ENCODE measurements at places on chromosomes 6 and 20.

DNA sequence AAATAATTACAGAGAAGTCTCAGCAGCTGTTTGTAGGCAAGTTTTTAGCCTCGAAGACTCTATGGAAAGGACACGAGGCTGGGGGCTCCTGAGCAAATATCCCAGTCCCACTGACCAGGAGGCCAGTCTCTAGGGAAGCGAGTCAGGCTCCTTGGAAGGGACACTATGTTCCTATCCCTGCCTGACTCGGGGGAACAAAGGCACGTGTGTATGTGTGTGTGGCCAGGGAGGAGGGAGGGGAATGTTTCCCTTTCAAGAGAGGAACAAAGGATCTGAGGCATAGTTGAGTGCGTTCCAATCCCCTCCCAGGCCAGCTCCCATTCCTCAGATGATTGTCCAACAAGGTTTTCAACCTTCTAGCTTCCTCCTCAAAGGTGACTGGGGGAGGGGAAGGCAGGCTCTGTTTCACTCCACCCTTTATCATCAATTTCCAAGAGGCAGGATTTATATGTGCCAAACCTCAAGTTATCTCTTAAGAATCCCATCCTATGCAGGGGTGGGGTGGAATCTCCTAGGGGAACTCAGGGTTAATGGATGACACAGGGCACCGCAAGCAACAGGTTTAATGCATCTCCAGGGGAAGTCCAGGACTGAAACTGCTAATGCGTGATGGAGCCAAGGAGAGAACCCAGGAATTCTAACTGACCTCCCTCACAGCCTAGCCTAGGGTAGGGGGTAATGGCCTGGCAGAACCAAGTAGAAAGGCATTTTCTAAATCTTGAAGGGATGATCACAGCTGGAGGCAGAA is 9.9 kb downstream of the BCL2L1 start:
- peak; percentile 90 for DNase-seq

DNA sequence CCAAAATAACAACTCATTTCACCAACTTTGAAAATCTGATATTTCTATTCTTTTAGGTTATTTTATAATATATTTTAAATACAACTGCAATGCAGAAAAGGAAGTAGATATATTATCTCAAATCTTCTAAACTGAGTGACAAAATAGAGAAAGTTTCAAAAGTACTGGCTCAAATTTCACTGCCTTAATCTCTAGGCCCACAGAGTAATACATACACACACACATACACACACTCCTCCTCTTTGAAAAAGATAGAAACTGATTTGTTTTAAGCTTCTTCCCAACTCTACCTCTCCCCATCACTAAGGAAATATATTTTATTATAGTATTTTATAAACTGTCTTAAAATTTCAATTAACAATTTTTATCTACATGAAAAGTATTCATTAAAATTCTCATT is 36.2 kb downstream of the ARHGAP18 start:
- no peak for DNase-seq

- DNase-seq = no peak
These were observed 925 bp downstream of the FHL5 start for GRCh38 chr6:96563853-96564252.

DNA sequence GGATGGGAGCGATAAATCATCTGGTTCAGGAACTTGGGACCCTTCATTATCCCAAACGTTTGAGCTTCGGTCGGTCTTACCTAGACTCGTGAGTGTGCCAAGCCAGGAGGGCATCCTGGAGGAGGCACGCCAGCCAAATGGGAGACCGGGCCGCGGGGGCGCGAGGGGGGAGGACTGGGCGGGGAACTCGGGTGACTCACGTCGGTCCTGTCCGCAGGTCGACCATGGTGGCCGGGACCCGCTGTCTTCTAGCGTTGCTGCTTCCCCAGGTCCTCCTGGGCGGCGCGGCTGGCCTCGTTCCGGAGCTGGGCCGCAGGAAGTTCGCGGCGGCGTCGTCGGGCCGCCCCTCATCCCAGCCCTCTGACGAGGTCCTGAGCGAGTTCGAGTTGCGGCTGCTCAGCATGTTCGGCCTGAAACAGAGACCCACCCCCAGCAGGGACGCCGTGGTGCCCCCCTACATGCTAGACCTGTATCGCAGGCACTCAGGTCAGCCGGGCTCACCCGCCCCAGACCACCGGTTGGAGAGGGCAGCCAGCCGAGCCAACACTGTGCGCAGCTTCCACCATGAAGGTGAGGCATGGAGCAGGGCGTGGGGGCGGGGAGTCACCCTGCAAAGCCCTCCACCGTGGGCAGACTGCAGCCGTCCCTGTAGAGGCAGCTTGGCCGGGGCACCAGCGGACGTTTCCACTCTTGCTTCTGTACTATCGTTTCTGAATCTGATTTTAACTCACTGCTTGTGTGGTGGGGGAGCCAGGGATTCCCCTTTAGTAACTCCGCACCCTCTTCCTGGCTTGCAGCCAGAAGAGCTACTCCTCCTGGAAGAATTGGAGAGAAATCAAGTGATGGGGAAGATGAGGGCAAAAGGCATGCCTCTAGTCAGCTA is 2.7 kb downstream of the BMP2 start:
- peak; percentile 55 for DNase-seq
